ENCODE measurements at places on chromosomes 1 and 21. TPM values are rescaled to one million over a fixed set of nuclear protein-coding genes. Genes with fewer than 3 reads are reported as not detected.

Gene REN
- not detected for total RNA-seq

Gene BRDT
- total RNA-seq: not detected

Gene TDRD10
- not detected for total RNA-seq

GRCh38 chr1:232915212-232915611 is 35.2 kb upstream of the NTPCR start:
- no peak for DNase-seq

DNA sequence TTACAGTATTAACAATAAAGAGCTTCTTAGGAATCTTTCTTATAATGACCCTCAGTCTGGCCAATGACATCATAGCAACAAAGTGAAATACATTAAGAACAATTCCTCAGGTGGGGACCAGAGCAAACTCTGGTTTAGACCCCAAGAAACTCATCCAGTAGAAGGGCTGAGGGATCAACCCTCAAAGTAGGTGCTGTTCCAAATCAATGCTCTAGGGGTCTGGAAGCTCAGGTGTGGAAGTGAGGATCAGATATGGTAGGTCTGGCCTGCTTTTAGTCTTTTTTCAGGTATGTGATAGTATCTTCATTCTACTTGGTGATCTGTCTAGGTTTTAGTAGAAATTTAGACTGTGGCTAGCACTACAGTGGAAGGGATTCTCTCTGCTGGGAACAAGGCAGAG is 291.7 kb downstream of the PDE4B start:
- no peak for DNase-seq

DNA sequence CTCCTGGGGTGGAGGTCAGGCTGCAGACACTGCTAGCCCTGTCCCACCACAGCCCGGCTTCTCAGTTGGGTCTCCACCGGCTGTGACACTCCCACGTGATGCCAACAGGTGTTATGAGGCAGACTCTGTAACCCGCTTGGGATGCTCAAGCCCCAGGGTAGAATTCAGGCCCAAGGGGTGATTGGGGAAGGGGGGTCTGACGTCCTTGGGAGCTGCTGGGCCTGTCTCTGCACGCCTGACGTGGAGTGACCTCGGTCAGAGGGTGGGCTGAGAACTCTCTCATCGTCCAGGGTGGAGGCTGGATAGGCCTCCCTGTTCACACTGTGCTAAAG is 7.7 kb upstream of the HES5 start:
- DNase-seq: no peak

GRCh38 chr1:188476606-188477005 is 1647.9 kb downstream of the PLA2G4A start:
- no peak for DNase-seq

- no peak for DNase-seq
Measured at GRCh38 chr1:60898987-60899386, 183.4 kb upstream of the NFIA start.

All from T-cell (primary cell).